CD4-positive, alpha-beta memory T cell (primary cell): ENCODE measurements at places on chromosomes 11 and 22. TPM values are rescaled to one million over a fixed set of nuclear protein-coding genes. Genes with fewer than 3 reads are reported as not detected.

Gene PIWIL4
- 1.2 TPM for polyA plus RNA-seq

GRCh38 chr11:61460474-61460881, 30.6 kb downstream of the SDHAF2 start:
- H3K27ac ChIP-seq = no peak overlapping the region
- H3K27me3 ChIP-seq = no peaks in the 10 kb centered on the region
- DNase-seq = no peak
- peaks cover 4% of the 10 kb centered on the region for H3K36me3 ChIP-seq

GRCh38 chr11:8567602-8568198, 26.3 kb downstream of the STK33 start:
- no peak overlapping the region for H3K4me3 ChIP-seq
- H3K27ac ChIP-seq = no peak overlapping the region
- DNase-seq = no peak
- H3K4me1 ChIP-seq = no peaks in the 10 kb centered on the region
- H3K27me3 ChIP-seq = no peaks in the 10 kb centered on the region
- no peaks in the 10 kb centered on the region for H3K36me3 ChIP-seq

GRCh38 chr22:27057717-27058116, 400.3 kb downstream of the MIAT start:
- no peaks in the 10 kb centered on the region for H3K27me3 ChIP-seq
- no peak for DNase-seq
- no peak overlapping the region for H3K4me3 ChIP-seq
- no peaks in the 10 kb centered on the region for H3K4me1 ChIP-seq

- no peaks in the 10 kb centered on the region for H3K36me3 ChIP-seq
- DNase-seq = no peak
- H3K4me3 ChIP-seq = no peak overlapping the region
- H3K27ac ChIP-seq = no peak overlapping the region
- no peaks in the 10 kb centered on the region for H3K27me3 ChIP-seq
These were observed 90.6 kb downstream of the DSCAML1 start for GRCh38 chr11:117706322-117706814.

DNA sequence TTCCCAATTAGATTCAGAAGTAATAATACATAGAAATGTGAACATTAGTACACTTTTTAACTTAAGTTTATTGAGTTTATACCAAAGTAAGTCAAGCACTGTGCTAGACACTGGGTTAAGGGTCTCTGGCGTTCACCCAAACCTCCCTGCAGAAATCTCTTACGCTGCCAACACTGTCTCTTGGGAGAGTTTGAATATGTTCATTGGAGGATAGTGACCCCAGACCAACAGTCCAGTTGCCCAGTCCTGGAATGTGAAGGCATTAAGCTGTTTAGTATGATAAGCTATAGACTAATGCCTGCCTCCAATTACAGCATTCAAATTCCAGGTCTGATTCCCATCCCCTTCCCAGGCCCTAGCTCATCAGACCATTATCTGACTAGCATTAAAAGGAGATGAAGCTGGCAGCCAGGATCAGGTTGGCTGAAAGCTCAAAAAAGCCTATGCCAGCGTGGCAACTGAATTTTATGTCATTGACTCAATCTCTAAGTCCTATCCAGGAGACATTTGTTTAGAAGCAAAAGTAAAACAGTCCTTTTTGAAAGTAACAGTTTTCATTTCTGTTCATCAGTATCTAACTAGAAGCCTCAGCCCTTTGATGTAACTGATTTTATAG, 77.8 kb downstream of the SFI1 start:
- H3K4me1 ChIP-seq = no peaks in the 10 kb centered on the region
- peaks cover 53% of the 10 kb centered on the region for H3K36me3 ChIP-seq
- no peak overlapping the region for H3K27ac ChIP-seq

Gene CAT
- 156 TPM for polyA plus RNA-seq
